ENCODE measurements at places on chromosomes 3 and 15. TPM values are rescaled to one million over a fixed set of nuclear protein-coding genes. Genes with fewer than 3 reads are reported as not detected.

DNA sequence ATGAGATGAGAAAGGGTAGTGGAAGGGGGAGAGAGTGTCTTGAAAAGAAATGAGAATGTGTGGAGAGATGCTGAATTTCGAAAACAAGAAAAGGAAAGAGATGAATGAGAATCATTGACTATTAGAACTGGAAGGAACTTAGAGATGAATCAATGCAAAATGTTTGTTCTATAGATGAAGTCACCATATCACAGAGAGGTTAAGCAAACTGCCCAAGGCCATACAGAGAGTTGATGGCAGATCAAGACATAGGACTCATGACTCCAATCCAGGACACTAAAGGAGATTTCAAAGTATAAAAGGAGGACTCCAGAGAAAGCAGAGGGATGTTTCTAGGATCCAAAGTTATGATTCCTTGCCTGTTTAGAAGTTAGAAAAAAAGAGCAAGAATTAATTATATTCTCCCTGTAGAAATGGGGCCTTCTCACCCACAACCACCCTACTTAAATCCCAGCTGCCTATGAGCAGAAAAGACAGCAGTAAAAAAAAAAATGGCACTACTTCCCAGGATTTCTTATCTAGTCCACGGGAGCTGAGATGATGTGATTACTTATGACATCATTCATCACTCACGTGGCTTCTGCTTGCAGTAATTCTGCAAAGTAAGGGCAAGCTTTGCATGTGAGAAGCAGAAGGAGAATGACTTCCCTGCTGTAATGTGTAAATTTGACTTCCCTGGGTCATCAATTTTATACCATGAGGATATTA is 210.8 kb upstream of the MRPL3 start:
- no peak for DNase-seq

B2M gene
- 2,890 TPM for polyA plus RNA-seq

FETUB gene
- polyA plus RNA-seq, result 5.8 TPM

GOLGA8K gene
- 0.15 TPM for polyA plus RNA-seq

- no peak for DNase-seq
These were observed 33.0 kb downstream of the MYZAP start for GRCh38 chr15:57624730-57625129.

DPPA2 gene
- not detected for polyA plus RNA-seq

PFN2 gene
- polyA plus RNA-seq, result 140 TPM

TGM4 gene
- not detected for polyA plus RNA-seq

- no peak for DNase-seq
These were observed 471.8 kb downstream of the GBE1 start for GRCh38 chr3:81289676-81290075.

GRCh38 chr3:90092994-90093393 is 985.6 kb downstream of the EPHA3 start:
- peak; percentile 13 for DNase-seq

DNA sequence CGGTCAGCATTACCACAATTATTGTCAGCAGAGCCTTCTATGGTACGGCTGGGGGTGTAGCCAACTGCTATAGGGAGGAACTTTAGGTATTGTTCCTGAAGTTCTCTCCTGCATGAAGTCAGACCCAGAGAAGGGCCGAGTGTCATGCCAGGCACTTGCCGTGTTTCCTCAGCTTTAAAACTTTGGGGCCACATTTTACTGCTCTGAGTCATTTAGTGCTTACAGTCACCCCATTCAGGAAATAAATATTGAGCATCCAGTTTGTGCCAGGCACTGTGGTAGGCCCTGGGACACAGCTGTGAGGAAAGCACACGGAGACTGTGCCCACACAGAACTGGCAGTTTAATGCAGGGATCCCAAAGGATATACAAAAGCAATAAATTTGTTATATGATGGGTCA is 54.5 kb upstream of the APEH start:
- DNase-seq, result no peak

SLC2A2 gene
- polyA plus RNA-seq, result 40.8 TPM

C3orf22 gene
- not detected for polyA plus RNA-seq

NOX5 gene
- polyA plus RNA-seq, result not detected

- no peak for DNase-seq
These were observed 245.2 kb downstream of the EFHB start for GRCh38 chr3:19688767-19689166.

NEIL1 gene
- polyA plus RNA-seq, result 25.4 TPM

NUP210 gene
- polyA plus RNA-seq, result 6.7 TPM

- DNase-seq, result no peak
These were observed 157.7 kb downstream of the SMAD6 start for GRCh38 chr15:66859688-66860253.

RASL12 gene
- polyA plus RNA-seq, result 5.1 TPM

DNA sequence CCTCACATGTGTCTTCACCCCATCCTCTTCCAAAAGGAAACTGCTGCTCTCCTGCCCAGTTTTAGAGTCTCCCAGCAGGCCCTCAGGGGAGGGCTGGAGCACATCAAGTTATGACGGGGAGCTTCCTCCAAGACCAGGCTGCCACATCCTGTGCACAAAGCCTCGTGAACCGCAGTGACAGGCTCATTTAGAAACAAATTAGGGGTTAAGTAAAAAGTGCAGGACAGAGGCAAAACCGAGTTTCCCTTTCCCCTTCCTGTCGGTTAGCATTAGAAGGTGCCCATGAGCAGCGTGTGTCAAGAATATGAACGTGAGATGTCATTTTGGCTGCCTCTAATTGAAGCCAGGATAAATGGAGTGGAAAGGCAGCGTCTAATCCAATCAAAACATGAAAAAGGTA is 199.7 kb downstream of the ARRDC4 start:
- DNase-seq, result no peak

GRCh38 chr3:133938770-133939462 is 43.2 kb upstream of the RAB6B start:
- no peak for DNase-seq

GCSAM gene
- polyA plus RNA-seq, result 1.3 TPM

IL5RA gene
- not detected for polyA plus RNA-seq

- DNase-seq, result peak; percentile 16
These were observed 102.6 kb upstream of the TSPAN3 start for GRCh38 chr15:77173487-77173886.

RASA2 gene
- 6.2 TPM for polyA plus RNA-seq

GASK1A gene
- 2.6 TPM for polyA plus RNA-seq

DNA sequence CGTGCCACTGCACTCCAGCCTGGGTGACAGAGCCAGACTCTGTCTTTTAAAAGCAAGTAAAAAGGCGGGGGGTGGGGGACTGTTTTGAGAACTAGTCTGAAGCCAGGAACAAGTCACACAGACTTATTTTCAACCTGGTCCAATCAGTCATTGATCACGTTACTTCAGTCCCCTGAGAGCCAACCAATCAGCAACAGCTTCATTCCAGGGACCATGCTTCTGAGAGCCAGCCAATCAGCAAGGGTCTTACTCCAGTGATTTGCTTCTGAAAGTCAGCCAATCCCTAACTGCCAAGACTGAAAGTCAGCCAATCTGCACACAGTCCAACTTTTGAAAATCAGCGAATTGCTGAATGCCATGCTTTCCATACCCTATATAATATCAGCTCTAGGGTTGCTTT is 48.6 kb upstream of the C15orf39 start:
- no peak for DNase-seq

DNA sequence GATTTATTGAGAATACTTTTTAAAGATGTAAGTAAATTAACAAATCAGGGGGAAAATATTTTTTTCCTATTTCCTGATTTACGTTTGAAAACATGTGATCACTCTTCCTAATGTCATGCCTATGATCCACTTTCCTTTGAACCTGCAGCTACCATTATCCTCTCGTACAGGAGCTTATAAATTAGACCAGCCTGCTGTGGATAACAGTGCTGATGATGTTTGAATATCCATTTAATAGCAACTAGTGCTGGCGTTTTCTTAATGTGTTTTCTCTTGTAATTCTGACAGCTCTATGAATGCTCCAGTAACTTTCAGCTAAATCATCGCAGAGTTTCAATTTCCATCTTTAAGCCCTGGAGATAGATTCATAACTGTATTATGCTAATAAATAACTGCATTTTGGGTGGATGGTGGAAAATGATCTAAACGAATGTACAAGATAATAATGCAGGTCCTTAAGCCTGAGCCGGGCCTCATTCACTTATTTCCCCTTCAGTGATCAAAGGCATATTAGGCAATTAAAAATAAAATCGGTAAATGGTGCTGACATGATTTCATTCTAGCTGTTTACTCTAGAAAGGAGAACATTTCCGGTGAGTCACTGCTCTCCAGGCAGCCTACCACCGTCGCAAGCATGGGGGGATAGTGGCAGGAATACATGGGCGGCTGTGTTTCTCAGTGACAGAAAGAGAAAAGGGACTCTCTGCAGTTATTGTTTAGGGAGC is 58.5 kb upstream of the SLC24A5 start:
- DNase-seq, result no peak

- DNase-seq, result no peak
These were observed 347 bp downstream of the HACL1 start for GRCh38 chr3:15601046-15601398.

TMEM212 gene
- not detected for polyA plus RNA-seq

DNA sequence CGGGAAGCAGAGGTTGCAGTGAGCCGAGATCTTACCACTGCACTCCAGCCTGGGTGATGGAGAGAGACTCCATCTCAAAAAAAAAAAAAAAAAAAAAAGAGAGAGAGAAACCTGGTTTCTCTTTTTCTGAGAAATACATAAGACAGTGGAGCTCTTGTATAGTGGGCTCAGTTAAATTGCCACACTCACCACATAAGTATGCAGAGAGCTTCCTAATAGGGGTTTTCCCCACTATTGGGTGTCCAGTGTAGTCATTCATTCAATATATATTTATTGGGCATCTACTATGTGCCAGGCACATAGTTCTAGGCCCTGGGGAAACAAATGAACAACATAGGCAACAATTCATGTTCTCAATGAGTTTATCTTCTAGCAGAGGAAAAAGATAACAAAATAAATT is 48.9 kb upstream of the FMN1 start:
- DNase-seq, result no peak

SLMAP gene
- polyA plus RNA-seq, result 22.8 TPM

DNA sequence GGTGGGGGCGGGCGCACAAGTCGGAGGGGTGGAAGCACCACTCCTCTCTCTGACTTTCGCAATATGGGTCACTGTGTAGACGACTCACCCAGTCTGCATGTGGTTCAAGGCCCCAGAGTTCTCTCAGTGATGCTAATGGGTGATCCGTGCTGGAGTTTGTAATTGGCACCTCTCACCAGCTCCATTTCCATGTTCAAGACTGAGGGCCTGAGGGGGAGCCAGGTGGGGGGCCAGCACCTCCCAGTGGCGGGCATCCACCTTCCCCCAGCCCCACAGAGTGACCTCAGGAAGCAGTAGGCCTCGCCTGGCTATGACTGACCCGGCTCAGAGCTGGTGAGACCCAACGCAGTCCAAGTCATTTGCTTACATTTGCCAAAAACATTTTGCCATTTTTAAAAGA is 230.0 kb upstream of the ST8SIA2 start:
- no peak for DNase-seq

GRCh38 chr3:156406393-156406792 is 148.5 kb downstream of the SSR3 start:
- DNase-seq, result no peak
